ENCODE measurements at places on chromosomes 1 and 21.

GRCh38 chr1:153348511-153349362 lies at the start of gene PGLYRP4:
Gene PGLYRP4, minus strand, starts transcription at chr1:153348841. Its CDS starts 909 bp downstream, at chr1:153347932.
- no peak for ATAC-seq

DNA sequence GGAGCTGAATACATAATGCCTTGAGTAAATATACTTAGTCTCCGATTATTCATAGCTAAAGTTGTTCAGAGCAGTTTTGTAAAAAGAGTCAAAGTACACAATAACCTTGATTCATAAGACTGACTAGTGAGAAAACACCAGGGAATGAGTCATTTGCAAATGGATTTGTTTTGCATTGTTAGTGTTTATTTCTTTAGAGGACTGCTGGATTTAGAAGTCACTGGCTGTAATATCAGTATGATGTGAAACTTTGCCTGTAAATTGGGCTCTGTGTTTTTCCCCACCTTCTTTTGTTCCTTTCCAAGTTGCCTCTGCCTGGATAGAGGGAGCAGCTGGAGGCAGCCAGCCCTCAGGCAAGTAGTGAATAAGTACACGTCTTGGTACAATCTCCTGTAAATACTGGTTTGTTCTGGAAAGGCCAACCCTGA lies 474.7 kb downstream of the NUF2 start:
- ATAC-seq: no peak

DNA sequence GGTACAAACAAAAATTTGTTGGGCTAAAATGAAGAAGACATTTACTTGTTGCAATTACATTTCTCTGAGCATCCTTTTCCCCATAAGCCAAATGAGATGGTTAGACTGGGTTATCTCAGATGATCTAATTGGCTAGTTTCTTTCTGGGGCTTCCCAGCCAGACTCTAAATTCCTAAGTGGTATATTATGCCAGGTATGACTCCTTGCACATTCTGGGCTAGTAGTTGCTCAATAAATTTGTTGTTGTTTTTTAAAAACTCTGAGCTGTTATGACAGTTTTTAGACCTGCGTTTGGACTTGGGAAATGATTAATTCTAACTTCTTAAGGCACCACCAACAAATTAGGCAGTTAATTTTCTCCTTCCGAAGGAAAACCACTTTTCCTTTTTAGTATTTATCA lies 66.1 kb downstream of the UCK2 start:
- ATAC-seq: no peak

GRCh38 chr21:38775733-38776132 lies 30.0 kb upstream of the ETS2 start:
- ATAC-seq: no peak

DNA sequence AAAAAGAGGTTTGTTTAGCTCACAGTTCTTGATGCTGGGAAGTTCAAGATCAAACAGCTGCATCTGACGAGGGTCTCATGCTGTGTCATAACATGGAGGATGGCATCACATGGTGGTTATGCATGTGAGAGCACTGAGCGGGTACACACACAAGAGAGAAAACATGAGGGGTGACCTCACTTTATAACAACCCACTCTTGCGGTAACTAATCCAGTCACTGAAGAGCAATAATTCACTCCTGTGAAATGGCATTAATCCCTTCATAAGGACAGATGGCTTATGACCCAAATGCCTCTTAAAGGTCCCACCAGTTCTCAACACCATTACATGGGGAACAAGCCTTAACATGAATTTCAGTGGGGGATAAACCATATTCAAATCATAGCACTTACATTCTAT lies 23.2 kb upstream of the CHIT1 start:
- no peak for ATAC-seq

All from SK-N-SH treated with all-trans-retinoic acid at 6 μM for 48 hours (cell line).